Stimulated activated CD8-positive, alpha-beta memory T cell treated with anti-CD3 and anti-CD28 coated beads, Interleukin-12 subunit alpha, Interleukin-12 subunit beta, amount 100 ng/mL, for 4 hours (primary cell): ENCODE measurements at places on chromosomes 6 and 20.

DNA sequence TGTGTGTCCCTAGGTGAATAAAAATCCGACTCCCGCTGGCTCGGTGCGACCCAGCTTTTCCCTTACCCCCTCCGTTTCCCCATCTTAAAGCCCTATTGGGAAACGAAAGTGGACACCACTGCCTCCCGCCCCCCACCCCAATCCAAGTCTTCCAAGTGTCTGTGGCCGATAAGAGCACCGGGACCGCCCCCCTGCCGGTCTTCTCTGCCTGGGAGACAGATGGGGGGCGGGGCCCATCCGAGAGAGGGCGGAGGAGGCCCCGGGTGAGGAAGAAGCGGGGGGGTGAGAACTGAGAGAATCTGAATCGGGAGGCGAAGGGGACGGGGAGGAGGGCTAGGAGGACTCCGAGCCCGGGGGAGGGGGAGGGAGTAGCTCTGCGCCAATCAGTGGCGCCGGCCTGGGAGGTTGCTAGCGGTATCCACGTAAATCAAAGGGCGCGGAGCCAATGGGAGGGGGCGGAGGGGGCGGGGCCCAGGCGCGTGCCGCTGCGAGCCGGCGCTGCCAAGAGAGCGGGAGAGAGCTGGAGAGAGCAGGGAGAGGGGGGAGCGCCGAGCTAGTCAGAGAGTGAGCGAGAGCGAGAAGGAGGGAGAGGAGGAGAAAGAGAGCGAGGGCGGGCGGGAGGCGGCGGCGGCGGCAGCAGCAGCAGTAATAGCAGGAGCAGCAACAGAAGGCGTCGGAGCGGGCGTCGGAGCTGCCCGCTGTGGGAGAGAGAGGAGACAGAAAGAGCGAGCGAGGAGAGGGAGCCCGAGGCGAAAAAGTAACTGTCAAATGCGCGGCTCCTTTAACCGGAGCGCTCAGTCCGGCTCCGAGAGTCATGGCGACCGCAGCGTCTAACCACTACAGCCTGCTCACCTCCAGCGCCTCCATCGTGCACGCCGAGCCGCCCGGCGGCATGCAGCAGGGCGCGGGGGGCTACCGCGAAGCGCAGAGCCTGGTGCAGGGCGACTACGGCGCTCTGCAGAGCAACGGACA, at the start of gene POU3F2:
Gene POU3F2, plus strand, starts transcription at position 515 of the 972 bp plus-strand sequence. Its CDS starts 300 bp downstream, at position 815.
- peak; percentile 34 for DNase-seq

DNA sequence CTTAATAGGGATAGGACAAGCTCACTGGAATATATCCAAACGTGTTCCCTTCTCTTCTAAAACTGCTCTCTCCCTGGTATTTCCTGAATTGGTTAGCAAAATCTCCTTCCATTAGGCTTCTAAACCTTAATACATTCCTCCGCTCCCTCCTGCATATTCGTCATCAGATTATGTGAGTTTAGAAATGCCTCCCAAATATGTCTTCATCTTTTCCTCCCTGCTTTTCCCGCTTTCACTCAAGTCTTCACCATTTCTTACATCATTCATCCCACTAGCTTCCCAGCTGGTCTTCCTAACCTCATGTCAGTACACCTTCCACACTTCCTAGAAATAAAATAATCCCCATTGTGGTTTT, 26.9 kb downstream of the SLC22A16 start:
- DNase-seq, result no peak

GRCh38 chr6:158152659-158153058, 15.4 kb downstream of the SERAC1 start:
- DNase-seq, result no peak

DNA sequence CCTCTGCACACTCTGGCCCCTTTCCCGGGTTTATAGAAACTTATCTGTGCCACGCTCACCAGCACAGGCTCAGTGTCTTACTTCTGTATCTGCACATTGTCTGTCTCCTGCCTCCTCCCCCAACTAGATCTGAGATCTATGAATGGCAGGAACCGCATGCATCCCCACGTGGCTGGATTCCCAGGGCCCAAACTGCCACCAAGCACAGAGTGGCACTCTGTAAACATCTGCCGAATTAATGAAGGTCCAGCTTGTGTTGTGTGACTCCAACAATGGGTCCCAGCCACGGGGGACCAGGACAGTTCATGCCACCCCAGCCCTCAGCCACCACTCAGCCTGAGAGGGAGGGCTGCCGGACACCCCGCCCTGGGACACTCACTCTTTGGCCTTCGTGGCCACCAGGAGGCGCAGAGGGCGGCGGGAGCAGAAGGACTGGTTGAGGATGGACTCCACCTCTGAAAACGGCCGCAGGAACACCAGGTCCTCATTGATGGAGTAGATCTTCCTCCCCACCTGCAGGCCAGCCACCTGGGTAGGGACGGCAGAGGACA, 171.1 kb downstream of the PREX1 start:
- DNase-seq, result no peak

GRCh38 chr6:168545428-168545827, 104.4 kb downstream of the SMOC2 start:
- DNase-seq, result no peak

DNA sequence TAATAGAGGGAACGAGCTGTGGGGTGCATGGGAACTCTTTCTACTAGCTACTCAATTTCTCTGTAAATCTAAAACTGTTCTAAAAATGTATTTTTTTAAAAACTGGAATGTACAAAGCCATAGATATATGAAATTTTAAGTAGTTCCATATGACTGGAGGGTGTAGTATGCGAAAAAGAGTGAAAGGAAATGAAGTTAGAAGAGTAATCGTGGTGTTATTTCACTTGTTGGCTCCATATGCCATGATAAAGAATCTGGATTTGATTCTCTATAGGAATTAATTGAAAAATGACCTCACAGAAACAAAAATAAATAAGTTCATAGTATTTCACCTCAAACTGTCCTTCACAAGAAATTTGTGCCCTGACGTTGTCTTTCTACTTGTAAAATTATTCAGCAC, 500.2 kb downstream of the TENT5A start:
- DNase-seq, result no peak

GRCh38 chr6:161085246-161085645, 93.7 kb downstream of the MAP3K4 start:
- DNase-seq, result no peak
